GM12891 (cell line): ENCODE measurements at places on chromosomes 7 and 10.
A peak's percentile ranks its signal among the peaks of the same experiment; 100 is the strongest.

GRCh38 chr7:138878051-138878450 lies 80.1 kb upstream of the ATP6V0A4 start:
- DNase-seq = no peak

DNA sequence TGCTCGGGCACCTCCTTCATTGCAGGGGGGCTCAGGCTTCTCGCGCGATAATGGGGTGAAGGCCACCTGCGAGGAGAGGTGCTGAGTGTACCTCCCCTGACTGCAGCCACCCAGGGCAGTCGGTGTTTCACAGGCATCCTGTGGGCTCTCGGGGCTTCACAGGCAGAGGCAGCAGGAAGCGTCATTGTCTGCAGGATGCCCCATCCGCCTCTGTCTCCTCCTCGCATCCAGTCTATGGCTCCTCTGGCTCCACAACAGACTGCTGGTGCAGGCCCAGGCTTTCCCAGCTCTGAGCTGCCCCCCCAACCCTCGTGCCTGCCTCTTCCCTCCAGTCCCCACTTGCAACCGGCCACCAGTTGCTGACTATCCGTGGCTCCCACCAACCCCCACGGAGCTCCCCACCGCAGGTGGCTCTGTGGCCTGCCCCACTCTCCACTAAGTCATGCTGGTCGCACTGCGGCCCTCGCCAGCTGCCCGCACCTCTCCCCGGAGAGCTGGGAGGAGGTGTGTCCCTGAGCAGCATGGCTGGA lies 36.5 kb downstream of the CAMK2B start:
- no peak for DNase-seq

- no peak for DNase-seq
Observed at GRCh38 chr10:112232670-112233069, 49.1 kb upstream of the GPAM start.

DNA sequence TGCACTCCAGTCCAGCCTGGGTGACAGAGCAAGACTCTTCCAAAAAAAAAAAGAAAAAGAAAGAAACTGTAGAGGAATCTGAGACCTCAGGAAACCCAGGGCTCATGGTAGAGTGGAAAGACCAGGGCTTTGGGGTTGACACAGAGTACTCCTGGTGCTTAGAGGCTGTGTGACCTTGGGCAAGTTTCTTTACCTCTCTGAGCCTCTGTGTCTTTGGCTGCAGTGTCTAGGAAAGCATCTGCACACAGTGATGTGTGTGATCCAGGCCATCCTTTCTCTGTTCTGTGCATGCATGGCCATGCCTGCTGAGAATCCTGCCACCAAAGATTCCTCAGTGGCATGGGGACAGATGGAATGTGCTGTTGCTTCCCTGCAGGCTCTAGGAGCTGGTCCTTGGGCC lies 71.7 kb upstream of the GTF2I start:
- DNase-seq = no peak

GRCh38 chr7:155392726-155393570 lies 65.0 kb upstream of the EN2 start:
- no peak for DNase-seq

DNA sequence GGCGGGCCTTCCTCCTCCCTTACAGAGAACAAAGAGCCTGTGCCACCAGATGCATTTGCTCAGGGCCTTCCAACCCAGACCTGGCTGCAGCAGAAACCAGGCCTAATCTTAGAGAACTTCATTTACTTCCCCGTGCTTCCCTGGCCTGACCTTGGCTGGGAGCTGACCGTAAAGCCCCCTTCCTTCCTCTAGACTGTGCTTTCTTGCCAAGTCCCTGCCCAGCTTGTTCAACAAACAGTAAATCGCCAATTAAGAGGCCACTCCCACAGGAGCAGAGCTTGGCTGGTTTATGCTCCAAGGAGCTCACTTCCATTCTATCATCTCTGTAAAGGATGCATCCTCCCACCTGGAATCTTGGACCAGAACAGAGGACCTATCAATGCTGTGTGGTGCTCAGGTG lies 110.9 kb downstream of the COL13A1 start:
- DNase-seq = no peak

GRCh38 chr10:95246582-95247051 lies 44.2 kb downstream of the PDLIM1 start:
- no peak for DNase-seq

DNA sequence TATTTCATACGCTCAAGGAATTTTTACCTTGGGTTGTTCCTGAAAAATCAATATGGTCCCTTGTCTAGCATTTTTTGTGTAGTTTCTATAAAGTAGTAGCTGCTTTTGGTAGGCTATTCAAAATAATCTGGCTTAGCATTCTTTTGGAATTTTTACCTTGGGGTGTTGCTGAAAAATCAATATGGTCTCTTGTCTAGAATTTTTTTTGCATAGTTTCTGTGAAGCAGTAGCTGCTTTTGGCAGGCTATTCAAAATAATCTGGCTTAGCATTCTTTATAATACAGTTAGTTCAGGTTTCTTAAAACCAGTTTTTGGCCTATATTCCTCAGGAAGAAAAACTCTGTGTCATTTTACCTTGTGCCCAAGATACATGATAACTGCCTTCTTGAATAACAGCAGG lies 301.9 kb downstream of the SUGCT start:
- no peak for DNase-seq

DNA sequence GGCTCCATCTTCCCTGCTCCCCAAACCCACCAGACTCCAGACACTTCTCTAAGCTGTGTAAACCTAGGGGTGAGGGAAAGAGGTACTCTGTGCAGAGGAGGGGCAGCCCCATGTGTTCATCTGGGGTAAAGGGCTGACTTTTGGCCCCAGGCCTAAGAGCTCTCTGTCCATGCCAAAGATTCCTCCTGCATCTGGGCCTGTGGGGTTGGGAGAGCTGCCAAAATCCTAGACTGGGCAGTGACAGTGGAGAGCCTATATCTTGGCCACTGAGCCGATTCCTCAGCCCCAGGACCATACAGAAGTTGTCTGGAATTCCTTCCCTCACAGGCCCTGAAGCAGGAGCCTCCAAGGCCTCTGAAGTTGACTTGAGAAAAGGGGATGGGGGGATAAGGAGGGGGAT lies 25.3 kb upstream of the LEP start:
- DNase-seq = no peak

DNA sequence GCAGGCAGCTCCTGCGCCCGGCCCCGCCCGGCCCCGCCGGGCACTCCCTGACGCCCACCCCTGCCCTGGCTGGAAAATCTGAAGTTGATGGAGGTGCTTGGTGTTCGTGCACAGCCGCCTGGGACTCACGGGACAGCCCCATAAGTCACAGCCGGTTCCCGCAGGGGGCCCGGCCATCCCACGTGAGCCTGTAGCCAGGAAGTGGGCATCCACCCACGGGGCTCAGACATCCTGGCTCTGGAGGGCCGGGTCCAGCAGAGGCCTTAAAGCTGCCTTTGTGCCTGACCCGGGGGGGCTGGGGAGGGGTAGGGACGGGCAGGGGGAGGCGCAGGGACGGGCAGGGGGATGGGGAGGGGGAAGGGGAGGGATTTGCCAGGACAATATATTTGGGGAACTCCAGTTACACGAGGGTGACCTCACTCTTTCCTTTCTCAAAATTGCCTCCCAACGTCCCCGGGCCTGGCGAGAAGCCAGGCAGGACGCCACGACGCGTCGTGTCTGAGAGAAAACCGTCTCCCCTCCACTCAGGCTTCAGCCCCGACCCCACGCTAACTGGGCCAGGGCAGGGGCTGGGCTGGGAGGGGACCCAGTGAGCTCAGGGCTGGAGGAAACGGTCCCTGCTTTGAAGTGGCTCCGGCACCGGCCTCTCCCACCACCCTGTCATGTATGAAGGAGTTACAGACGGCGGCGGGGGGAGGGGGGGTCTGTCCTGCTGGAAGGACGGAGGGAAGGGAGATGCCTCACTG lies 82.1 kb upstream of the PDGFA start:
- DNase-seq = peak; percentile 71

GRCh38 chr7:88669913-88670312 lies 89.6 kb upstream of the ZNF804B start:
- DNase-seq = no peak

GRCh38 chr10:14399641-14400040 lies 68.9 kb upstream of the FRMD4A start:
- no peak for DNase-seq

DNA sequence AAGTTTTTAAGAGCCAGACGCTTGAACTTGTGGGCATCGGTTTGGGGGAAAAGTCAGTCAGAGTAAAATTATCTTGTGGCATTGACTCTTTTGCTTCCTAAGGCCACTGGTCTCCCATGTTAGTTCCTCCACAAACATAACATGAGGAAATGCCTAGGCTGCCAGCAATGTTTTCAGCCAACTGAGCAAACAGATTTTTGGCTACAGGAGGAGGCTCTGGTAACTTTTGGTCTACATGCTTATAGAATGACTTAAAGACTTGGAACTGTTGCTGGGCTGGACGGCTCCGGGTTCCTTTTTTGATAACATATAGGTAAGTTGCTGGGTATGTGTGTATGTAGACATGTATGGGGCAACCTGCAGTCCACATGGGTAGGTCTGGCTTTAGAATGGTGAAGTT lies 9.6 kb upstream of the ZNF239 start:
- no peak for DNase-seq

DNA sequence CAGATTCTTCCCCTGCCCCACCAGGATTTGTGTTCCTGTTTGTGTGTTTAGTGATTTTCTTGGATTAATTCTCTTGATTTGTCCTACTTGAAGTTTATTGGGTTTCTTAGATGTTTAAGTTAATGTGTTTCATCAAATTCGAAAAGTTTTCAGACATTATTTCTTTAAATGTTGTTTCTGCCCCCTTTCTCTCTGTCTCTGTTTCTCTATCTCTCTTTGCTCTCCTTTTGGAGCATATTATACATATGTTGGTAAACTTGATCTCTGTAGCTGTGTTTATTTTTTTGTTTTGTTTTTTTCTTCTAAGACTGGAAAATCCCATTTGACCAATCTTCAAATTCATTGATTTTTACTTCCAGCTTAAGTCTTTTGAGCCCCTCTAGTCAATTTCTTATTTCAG lies 115.6 kb downstream of the ZNF277 start:
- DNase-seq = no peak

DNA sequence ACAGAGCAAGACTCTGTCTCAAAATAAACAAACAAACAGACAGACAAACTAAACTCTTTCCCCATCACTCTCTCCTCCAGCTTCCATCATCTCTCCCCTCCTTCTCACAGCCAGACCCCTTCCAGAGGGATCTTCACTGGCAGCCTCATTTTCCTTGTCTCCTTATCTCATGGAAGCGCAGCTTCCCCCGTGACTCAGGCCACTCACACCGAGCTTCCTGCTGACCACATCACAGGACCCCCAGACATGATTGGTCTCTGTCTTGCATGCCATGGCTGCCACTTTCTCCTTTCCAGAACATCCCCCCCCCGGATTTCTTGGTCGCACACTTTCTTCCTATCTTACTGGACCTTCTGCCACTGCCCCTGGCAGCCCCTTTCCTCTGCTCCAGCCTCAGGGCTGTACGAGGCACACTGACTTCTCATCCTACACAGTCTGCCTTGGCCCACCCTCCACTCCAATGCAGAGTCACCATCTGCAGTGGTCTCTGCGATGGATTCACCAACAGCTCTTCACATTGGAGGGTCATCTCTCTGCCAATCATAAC lies 4.9 kb upstream of the INSIG1 start:
- DNase-seq = no peak

GRCh38 chr7:112784603-112785002 lies 5.6 kb downstream of the TMEM168 start:
- no peak for DNase-seq

DNA sequence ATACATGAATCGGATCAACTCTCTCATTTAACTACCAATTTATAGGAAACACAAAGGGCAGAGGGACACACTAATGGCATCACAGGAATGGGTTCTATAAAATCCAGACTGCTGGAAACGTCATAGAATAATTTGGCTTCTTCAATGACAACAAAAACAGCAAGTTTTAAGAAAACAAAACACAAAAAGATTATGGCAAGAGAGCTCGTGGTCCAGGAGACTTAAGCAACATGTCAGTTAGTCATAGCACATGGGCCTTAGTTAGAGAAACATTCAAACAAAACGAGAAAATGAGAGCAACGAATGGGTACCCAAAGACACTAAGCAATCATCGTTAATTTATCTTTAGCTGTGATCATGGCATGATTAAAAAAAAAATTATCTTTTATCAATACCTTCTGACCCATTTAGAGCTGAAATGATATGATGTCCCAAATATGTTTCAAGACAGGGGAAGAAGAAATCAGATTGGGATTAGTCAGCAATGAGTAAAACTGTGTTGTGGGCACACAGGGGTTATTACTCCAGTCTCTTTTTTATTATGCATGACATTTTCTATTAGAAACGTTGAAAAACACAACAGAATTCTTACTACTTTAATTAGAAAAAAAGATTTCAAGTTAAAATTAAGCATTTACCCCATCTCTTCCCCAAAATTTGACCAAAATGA lies 28.3 kb downstream of the NCAPG2 start:
- DNase-seq = no peak

DNA sequence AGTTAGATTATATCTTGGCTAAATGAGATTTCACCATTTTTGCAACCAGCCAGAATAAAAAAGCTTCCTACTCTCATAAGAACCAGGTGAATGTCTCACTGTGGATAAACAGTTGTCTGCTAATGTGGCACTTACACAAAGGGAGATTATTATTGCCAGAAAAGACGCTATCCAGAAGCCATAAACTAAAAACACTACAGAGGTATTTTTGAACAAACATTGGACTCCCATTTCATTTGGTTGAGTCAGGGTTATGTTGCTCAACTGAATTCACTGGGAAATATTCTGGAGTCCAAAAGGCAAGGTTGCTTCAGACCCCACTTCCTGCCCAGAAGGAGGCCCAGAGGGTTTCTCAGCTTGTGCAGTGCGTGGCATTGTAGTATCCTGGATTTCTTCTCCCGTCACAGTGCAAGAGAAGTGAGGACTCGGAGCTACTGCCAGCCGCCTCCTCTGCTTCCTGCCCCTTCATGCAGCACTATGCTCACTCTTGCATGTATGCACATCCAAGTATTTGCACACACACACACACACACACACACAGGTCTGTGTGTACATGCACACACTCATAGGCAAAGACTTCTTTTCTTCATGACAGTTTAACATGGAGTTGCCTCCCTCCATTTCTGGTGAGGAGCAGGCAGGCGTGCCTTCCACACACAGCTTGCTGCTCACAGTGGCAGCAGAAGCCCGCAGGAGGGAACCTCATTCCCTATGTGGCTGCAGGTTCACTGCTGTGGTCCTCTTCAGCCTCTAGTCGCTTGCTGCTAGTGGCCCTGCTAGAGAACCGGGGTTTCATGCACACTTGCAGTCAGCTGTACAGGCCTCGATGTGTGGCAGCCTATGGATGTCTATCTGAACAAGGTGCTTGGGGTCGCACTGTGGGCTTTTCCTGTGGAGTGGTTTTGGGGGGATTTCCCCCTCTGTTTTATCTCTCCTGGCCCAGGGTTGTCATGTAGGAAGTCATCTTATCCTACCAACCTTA lies 10.1 kb downstream of the DENND10 start:
- DNase-seq = no peak

- no peak for DNase-seq
Observed at GRCh38 chr10:48541144-48541795, 63.6 kb downstream of the ARHGAP22 start.

DNA sequence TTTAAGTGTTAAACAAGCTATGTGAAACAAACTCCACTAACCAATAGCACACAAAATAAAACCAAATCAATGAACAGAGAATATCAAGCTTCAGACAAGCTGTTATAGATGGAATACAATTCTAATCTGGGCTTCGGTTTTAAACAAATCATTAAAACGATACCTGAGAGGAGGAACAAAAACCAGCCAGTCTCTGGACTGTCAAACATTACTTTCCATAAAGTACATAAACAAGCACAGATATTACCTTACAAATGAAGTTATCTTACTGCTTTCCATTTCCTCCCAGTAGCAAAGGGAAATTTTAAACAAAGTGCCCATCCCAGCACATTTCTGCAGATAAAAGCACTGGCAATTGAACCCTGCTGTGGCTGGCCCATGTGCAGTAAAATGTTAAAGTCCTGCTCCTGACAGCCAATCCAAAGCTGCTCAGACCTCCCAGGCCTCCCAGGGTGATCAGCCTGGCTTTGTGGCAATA lies 128.0 kb downstream of the NRCAM start:
- DNase-seq = no peak
